Osteoblast (primary cell): ENCODE measurements at places on chromosomes 6 and 20.

DNA sequence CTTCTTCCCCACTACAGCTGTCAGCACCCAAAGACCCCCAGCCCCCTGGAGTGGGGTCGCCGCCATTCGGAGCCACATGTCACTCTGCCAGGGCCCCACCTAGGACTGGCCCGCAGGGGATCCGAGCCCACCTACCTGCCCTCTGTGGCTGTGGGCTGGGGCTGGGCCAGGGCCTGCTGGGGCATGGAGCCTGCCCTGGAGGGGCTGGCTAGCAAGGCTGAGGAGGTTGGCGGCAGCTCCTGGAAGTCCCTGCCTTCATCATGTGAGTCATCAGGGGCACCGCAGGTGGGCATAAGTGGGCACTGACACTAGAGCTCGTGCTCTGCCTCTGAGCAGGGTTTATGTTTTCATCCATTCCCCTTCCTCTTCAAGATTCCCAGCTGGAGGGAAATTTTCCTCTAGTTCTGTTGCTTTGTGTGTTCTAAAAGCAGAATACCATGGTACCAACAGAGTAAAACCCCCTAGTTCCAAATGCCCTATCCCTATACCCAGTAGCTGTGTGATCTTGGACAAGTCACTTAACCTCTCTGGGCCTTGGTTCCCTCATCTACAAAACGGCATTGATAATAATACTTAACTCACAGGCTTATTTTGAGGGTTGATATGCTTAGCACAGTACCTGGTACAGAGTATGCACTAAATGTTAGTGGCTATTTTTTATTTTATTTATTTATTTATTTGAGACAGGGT lies 8.7 kb upstream of the FANCE start:
- DNase-seq = no peak

- DNase-seq = no peak
Observed at GRCh38 chr6:170125456-170126300, 165.2 kb downstream of the DLL1 start.

DNA sequence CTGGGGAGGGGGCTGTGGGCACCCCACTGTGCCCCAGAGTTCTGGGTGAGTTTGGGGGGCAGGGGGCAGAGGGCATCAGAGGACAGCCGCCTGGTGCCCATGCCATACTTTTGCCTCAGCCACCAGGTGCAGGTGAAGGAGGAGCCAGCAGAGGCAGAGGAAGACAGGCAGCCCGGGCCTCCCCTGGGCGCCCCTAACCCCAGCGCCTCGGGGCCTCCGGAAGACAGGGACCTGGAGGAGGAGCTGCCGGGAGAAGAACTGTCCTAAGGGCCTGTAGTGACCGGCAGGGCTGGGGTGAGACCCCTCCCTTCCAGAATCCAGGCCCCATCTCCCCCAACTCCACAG lies 39.6 kb upstream of the MDFI start:
- peak; percentile 57 for DNase-seq

DNA sequence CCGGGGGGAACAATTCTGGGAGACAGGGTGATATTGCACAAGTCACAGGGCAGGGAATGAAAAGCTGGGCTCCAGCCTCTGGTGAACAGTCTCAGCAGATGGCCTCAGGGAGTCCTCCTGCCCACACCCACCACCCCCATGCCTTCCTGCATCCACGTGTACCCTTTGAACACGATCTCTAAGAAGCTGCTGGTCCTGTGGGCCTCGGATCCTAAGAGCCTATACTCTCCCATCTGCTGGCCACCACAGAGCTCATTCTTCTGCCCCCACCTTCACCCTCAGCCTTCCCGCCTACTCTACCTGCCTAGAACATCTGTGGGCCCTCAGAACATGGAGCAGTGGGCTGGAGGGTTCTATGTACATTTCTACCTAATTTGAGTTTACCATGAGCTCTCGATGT lies 60.3 kb downstream of the TRERF1 start:
- no peak for DNase-seq

DNA sequence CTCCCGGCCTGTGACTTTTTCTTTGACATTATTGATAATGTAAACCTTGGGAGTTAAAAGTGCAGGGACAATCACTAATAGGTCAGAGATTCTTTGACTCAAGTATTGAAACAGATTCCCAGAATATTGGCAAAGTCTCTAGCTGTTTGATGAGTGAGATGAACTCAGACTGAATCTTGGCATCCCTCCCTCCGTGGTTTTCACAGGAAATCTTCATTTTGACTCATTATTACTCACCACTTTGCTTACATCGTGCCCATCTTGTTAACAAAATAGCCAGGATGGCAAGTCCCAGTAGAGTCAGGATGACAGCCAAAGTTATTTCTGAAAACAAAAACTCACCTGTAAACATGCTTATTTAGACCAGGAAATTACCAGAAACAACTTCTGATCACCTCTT lies 2.0 kb downstream of the TSBP1 start:
- DNase-seq = peak; percentile 73

- no peak for DNase-seq
Observed at GRCh38 chr6:40743690-40744446, 156.7 kb upstream of the LRFN2 start.

DNA sequence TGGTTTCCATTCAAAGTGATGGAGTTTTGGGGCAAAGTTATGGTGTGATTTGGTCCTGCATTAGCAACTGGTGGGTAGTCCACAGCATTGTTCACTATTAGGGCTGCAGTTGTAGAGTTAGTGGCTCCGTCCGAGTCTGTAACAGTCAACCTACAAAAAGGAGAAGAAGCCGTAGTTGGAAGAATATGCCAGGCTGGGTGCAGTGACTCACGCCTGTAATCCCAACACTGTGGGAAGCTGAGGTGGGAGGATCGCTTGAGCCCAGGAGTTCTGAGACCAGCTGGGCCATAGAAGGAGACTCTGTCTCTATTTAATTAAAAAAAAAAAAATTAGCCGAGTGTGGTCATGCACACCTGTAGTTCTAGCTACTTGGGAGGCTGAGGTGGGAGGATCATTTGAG lies 69.5 kb downstream of the KIAA0319 start:
- no peak for DNase-seq

GRCh38 chr20:31604567-31605030 lies 490 bp upstream of the ID1 start:
- DNase-seq = no peak

- DNase-seq = no peak
Observed at GRCh38 chr20:3282271-3283221, 43.6 kb upstream of the SLC4A11 start.

DNA sequence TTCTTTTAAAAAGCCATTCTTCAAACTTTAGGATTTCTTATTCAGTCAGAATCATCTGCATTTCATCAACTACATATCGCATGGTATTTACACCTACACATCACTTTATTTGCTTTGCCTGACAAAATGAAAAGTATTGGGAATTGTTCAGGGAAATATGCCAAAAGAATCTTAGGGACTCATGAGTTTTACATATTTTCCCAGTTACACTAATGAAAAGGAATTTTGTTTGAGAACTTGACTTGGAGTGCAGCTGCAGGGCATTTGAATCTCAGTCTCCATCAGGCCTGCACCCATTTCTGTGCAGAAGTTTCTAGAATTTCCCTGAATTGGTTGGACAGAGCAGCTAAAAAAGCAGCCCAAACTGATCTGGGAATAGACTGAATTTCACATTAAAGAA lies 65.3 kb downstream of the MTHFD1L start:
- DNase-seq = peak; percentile 88

DNA sequence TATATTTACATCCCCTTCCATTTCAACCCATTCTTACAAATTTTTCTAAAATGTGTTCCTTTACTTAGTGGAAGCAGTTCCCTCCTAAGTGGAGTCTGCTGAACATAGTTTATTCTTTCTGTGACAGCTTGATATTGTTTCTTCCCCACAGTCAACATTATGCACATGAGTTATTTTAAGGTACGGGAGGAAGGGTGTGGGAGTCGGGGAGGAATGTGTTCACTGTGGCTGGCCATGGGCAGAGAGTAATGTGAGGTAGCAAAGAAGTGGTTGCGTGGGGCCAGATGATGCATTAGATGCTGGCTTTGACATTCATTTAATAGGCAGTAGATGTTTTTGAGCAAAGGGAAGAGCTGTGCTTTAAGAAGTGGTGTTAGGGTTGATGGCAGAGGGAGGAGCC lies 98.5 kb downstream of the ARMC2 start:
- DNase-seq = peak; percentile 32
